ENCODE measurements at places on chromosomes 7 and 10. TPM values are rescaled to one million over a fixed set of nuclear protein-coding genes. Genes with fewer than 3 reads are reported as not detected.

GRCh38 chr7:2873686-2874551, 29.8 kb upstream of the GNA12 start:
- DNase-seq, result no peak

DNA sequence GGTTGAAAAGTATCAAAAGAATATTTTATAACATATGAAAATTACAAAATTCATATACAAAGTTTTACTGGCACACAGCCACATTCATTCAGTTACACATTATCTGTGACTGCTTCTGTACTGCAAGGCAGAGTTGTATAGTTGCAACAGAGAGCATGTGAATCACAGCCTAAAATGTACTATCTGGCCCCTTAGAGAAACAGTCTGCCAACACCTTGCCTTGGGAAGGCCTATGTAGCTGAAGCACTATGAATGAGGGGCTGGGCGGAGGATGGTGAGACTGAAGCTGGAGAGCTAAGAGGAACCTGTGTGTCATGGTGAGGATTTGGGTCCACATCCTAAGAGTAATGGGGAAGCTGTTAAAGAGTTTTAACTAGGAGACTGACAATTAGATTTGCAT, 35.7 kb downstream of the PDZD8 start:
- DNase-seq, result no peak

DNA sequence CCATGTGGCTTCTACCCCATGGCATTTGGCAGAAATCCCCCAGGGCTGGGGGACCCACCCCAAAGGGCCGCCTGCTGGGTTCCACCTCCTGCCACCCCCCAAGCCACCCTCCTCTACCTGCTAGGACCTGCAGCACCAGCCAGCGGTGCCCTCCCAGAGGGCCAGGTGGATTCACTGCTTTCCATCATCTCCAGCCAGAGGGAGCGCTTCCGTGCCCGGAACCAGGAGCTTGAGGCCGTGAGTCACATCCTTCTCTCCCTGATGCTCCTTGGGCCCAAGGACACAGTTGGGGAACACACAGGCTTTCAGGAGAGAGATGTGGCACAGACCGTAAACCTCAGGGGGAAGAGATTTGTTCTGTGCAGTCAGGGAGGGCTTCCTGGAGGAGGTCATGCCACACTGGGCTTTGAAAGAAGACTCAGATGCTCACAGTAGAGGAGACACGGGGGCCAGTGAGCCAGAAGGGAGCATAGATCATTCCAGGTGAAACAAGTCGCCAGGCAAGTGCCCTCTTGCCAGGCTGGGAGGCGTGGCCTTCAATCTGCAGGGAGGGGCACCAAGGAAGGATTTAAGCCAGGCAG, 11.5 kb upstream of the SH2B2 start:
- no peak for DNase-seq

- no peak for DNase-seq
Measured at GRCh38 chr7:26664735-26665416, 199.5 kb downstream of the SKAP2 start.

DNA sequence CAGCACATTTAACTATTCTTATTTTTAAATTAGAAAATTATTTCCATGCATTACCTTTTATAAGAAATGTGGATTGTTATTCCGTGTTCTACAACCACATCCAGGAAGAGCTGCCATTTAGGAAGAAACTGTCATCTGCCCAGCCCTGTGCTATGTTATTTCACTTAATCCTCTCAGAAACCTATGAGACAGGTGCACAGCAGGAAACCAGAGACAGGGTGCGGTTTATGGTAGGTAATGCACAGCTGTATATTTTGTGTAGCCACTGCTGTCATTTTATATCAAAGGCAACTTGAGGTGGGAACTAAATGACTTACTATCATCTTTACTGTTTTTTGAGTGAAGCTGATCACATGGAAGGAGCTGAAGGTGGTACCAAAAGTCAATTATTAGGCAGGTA, 232.3 kb downstream of the MAGI2 start:
- DNase-seq, result no peak

DNA sequence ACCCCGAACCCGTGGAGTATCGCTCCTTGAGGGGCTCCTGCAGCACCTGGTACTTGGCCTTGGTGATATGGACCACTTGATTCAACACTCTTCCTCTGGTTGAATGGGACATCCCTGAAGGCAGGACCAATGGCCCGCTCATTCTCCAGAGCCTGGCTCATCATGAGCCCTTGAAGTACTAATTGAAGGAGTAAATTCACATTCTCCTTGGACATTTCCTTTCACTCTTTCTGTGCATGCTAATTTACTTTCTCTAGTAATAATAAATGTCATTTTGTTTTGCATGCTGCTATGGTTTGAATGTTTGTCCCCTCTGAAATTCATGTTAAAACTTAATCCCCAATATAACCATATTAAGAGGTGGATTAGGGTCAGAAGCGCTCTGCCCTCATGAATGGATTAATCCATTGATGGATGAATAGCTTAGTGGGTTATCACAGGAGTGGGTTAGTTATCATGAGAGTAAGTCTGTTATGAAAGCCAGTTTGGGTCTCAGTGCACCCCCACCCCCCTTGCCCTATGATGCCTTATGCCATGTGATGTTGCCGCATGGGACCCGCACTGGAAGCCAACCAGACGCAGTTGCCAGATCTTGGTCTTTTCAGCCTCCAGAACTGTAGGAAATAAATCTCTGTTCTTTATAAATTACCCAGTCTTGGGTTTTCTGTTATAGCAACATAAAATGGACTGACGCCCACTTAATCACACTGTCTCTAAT, 23.8 kb downstream of the FGFBP3 start:
- no peak for DNase-seq

The FAM20C gene
- 88.3 TPM for total RNA-seq

The CACNA2D1 gene
- total RNA-seq, result 40.7 TPM

Data from aorta (tissue), 5 donors.